Lower leg skin (tissue), 4 donors: ENCODE measurements at places on chromosomes 1 and 21. TPM values are rescaled to one million over a fixed set of nuclear protein-coding genes. Genes with fewer than 3 reads are reported as not detected.

GRCh38 chr1:151945725-151946722 lies 36.7 kb upstream of the THEM4 start:
- peak; percentile 98 for DNase-seq

- DNase-seq: no peak
Measured at GRCh38 chr1:44947063-44947773, 39.2 kb downstream of the EIF2B3 start.

DNA sequence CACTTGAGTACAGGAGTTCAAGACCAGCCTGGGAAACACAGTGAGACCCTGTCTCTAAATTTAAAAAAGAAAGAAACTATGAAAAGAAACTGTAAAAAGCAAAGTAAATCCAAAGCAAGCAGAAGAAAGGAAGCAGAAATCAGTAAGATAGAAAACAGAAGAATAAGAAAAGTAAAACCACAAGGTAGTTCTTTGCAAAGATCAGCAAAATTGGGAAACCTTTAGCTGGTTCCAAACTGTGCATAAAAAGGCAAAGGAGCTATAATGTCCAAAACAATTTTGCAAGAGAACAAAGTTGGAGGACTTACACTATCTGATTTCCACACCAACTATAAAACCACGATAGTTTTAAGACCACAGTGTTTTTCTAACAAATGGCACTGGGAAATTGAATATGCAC lies 218.8 kb downstream of the RPS6KC1 start:
- no peak for DNase-seq

The MYOG gene
- total RNA-seq: not detected

DNA sequence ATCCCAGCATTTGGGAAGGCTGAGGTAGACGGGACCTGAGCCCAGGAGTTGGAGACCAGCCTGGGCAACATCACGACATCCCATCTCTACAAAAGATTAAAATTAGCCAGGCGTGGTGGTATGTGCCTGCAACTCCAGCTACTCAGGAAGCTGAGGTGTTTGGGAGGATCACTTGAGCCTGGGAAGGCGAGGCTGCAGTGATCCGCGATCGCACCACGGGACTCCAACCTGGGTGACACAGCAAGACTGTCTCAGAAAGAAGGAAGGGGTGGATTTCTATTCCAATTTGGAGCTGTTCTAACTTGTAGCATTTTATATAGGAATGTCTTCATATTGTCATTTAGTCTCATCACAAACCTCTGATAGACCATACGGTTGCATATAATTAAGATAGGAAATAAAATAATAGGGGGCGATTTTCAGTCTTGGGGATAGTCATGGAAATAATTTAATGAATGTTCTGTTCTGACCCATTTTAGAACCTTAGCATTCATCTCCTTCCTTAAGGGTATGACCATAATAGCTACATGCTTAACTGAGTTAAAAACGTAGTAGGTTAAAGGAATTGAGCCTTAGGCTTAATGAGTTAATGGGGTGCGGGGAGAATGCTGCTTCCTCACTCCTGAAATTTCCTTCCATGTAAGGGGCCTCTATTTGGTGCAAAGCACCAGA lies 93.1 kb downstream of the ADCY10 start:
- DNase-seq: no peak

DNA sequence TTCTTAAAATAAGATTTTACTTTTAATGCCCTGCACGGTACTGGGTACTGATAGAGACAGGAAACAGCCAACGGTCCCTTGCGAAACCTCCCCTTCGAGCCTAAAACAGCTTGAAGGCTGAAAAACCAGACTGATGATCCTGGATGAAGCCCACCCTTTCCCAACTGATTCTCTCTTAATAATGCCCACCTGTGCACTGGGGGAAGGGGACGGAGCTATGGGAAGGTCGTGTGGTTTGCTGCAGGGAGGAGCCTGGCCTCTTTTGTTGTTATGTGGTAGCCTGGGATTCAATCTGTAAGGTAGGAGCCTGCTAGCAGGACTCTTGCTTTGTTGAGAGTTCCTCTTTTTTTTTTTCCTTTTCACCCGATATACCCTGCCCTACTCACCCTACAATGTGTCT lies 25.6 kb downstream of the SAMSN1 start:
- DNase-seq: no peak

- DNase-seq: no peak
Measured at GRCh38 chr1:192610112-192610889, 25.6 kb upstream of the RGS13 start.

DNA sequence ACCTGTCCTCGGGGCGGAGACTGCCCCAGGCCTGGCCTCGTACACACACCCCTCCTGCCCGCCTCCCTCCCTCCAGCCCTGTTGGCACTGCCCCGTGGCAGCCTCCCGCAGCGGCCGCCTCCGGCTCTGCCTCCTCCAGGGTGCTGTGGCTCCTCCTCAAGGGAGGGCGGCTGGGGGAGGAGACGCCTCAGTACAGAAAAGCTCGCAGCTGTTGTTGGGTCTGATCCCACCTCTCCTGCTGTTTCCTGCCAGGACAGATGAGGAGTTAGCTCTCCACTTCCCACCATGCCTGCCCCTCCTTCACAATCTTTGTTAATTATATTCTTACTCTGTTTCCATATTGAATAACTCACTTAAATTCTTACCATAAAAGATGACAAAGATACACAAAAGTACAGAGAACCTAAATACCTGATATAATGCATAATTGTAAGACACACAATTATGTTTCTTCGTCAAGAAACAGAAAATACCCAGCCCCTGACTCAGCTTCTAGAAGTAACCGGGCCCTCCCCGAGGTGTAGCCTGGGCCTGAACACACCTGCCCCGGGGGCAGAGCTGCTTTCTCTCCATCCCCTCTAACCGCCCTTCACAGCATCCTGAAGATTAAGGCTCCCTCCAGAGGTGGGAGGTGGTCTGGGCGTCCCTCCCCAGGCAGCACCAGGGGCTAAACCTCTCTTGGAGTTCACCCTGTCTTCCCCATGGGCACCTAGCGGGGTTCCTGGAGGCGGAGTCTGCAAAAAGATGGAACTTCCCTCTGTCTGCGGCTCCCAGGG lies 30.6 kb upstream of the COL6A1 start:
- no peak for DNase-seq

- DNase-seq: no peak
Measured at GRCh38 chr1:7526196-7526866, 244.8 kb upstream of the VAMP3 start.

GRCh38 chr1:105485207-105485606 lies 1571.3 kb upstream of the PRMT6 start:
- no peak for DNase-seq

GRCh38 chr1:18142471-18142870 lies 34.9 kb downstream of the IGSF21 start:
- DNase-seq: no peak

GRCh38 chr1:220300442-220301121 lies 28.3 kb upstream of the RAB3GAP2 start:
- peak; percentile 95 for DNase-seq

The PLEKHN1 gene
- 45.3 TPM for total RNA-seq

The PAX7 gene
- 0.11 TPM for total RNA-seq

The PSMG1 gene
- 36.8 TPM for total RNA-seq

The GPATCH3 gene
- 12.4 TPM for total RNA-seq

The IRF6 gene
- total RNA-seq: 182 TPM

The CHI3L2 gene
- not detected for total RNA-seq

DNA sequence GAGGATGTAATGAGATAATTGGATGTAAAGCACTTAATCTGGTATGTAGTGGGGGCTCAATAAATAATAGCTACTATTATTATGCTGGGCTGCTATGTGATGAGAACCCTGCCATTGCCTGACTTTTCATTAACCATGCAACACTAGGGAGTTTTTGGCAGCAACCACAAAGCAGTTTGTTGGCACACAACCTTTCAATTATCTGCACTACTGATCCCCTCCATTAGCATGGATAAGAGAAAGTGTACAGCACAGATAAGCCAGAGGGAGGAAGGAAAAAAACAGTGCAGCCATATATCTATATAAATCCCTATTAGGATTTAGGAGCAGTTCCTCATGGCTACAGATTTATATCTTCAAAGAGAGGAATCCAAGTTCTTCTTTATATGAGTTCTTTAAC lies 498.5 kb downstream of the NUF2 start:
- no peak for DNase-seq

The G0S2 gene
- total RNA-seq: 4.9 TPM

The SHE gene
- total RNA-seq: 4.0 TPM

The SLC5A9 gene
- 1.1 TPM for total RNA-seq

The CLCA1 gene
- not detected for total RNA-seq

- no peak for DNase-seq
Measured at GRCh38 chr1:221699577-221699976, 42.3 kb downstream of the DUSP10 start.
